Activated T-helper 17 cell treated with anti-CD3 and anti-CD28 coated beads, Interleukin-2, amount 50 U/mL, for 72 hours (primary cell): ENCODE measurements at places on chromosomes 4 and X. TPM values are rescaled to one million over a fixed set of nuclear protein-coding genes. Genes with fewer than 3 reads are reported as not detected.

DNA sequence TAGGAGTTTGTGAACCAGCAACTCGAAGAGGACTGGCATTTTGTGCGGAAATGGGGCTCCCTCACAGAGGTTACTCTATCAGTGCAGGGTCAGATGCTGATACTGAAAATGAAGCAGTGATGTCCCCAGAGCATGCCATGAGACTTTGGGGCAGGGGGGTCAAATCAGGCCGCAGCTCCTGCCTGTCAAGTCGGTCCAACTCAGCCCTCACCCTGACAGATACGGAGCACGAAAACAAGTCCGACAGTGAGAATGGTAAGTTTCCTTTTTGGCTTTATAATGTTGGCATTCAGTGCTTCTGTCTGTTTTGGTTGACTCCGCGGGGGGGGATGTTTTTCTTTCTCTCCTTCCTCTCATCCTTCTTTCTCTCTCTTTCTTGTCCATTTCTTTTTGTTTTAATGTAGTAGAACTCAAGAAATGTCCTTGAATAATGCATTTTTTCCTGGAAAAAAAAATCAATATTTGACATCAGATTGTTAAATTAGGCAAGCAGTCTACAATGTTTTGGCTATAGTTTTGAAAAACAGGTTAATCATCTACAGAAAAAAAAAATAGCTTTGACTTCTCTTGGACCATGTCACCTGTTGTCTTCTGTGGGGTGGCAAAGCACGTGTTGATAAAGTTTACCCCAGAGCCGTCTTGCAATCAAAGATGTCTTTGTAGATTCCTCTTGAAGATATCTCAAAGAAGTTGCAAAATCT, 103.6 kb downstream of the TENM3 start:
- no peak overlapping the region for H3K4me3 ChIP-seq
- no peaks in the 10 kb centered on the region for H3K36me3 ChIP-seq

- H3K36me3 ChIP-seq = no peaks in the 10 kb centered on the region
- H3K27ac ChIP-seq = no peak overlapping the region
- no peak overlapping the region for H3K4me3 ChIP-seq
- no peak for ATAC-seq
- no peaks in the 10 kb centered on the region for H3K4me1 ChIP-seq
- peaks cover 3% of the 10 kb centered on the region for H3K27me3 ChIP-seq
Observed at GRCh38 chr4:85149676-85150075, 183.2 kb upstream of the WDFY3 start.

- H3K27ac ChIP-seq = no peak overlapping the region
- peaks cover 14% of the 10 kb centered on the region for H3K27me3 ChIP-seq
- H3K36me3 ChIP-seq = no peaks in the 10 kb centered on the region
- no peaks in the 10 kb centered on the region for H3K4me1 ChIP-seq
- H3K4me3 ChIP-seq = no peak overlapping the region
- no peak for ATAC-seq
Observed at GRCh38 chr4:169802873-169803272, 45.1 kb upstream of the HPF1 start.

- ATAC-seq = no peak
- no peak overlapping the region for H3K4me3 ChIP-seq
- no peak overlapping the region for H3K27ac ChIP-seq
- no peaks in the 10 kb centered on the region for H3K27me3 ChIP-seq
- H3K4me1 ChIP-seq = no peaks in the 10 kb centered on the region
Observed at GRCh38 chr4:90318193-90318592, 191.0 kb downstream of the CCSER1 start.

GRCh38 chrX:124931241-124931640, 388.4 kb upstream of the TEX13C start:
- no peaks in the 10 kb centered on the region for H3K4me1 ChIP-seq
- H3K27me3 ChIP-seq = no peaks in the 10 kb centered on the region
- no peak for ATAC-seq
- no peak overlapping the region for H3K27ac ChIP-seq
- H3K4me3 ChIP-seq = no peak overlapping the region
- no peaks in the 10 kb centered on the region for H3K36me3 ChIP-seq

Gene SLITRK2
- not detected for total RNA-seq

- H3K27ac ChIP-seq = no peak overlapping the region
- no peaks in the 10 kb centered on the region for H3K36me3 ChIP-seq
- no peaks in the 10 kb centered on the region for H3K4me1 ChIP-seq
- no peak overlapping the region for H3K4me3 ChIP-seq
- peaks cover 3% of the 10 kb centered on the region for H3K27me3 ChIP-seq
Observed at GRCh38 chr4:155072417-155072816, 136.0 kb upstream of the NPY2R start.
